ENCODE measurements at places on chromosomes 1 and 21.

DNA sequence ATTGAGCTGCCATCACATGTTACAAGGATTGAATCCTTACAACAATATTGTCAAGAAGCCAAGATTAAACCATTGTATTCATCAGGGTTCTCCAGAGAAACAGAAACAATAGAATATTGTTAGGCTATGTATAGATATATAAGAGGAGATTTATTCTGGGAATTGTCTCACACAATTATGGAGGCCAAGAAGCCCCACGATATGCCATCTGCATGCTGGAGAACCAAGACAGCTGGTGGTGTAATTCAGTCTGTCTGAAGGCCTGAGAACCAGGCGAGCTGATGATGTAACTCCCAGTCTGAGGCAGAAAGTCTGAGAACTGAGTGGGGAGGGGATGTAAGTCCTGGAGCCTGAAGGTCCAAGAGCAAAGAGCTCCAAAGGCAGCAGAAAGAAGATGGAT lies 14.5 kb upstream of the TTF2 start:
- DNase-seq = no peak

DNA sequence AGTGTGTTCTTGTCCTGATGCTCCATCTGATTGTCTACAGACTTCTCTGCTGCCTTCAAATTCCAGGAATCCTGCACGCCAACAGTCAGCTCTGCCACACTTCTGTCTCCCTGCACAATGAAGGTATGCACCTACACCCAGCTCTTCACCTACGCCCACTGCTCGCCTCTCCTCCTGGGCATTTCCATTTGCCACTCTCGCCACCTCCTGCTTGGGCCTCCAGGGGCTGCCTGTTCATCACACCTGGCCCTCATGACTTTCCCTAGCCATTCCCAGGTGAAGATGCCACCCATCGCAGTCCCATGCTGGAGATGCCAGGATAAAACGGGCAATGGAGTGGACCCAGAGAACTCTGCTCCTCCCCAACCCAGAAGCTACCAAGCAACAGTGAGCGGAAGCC lies 96.5 kb upstream of the ATP1A1 start:
- DNase-seq = no peak

DNA sequence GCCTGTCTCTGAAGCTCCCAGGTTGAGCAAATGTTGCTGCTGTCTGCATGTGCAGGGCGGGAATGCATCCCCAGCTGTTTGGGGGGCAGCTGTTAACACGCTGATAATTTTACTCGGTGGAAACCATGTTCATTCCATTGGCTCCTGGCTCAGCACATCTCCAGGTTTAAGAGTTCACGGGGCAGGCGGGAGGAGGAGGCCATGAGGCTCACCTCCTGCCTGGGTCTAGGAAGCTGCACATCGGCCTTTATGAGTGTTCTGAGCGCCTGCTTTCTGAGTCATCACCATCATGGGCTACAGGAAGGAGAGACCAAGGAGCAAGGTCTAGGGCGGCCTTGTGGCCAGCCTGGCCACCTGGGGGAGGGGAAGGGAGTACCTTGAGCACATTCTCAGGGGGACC lies 29.7 kb downstream of the AJAP1 start:
- no peak for DNase-seq

GRCh38 chr1:2789986-2790581 lies 11.4 kb downstream of the TTC34 start:
- DNase-seq = no peak

DNA sequence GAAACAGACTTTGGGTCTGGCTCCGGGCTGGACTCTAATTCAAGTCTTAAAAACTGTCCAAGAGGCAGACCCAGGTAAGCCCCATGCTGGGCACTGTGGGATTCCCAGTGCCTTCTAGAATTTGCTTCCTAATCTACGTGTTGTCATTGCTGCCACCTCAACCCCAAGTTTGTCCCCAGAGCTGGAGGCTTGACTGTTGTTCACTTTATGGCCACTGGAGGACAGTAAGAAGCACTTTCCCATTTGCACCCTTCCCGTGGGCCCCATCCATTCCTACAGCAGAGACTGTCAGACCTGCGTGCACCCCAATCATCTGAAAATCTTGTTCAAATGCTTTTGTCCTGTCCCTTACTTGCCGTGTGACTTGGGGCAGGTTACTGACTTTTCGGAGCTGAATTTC lies 29.4 kb upstream of the VASH2 start:
- DNase-seq = no peak

DNA sequence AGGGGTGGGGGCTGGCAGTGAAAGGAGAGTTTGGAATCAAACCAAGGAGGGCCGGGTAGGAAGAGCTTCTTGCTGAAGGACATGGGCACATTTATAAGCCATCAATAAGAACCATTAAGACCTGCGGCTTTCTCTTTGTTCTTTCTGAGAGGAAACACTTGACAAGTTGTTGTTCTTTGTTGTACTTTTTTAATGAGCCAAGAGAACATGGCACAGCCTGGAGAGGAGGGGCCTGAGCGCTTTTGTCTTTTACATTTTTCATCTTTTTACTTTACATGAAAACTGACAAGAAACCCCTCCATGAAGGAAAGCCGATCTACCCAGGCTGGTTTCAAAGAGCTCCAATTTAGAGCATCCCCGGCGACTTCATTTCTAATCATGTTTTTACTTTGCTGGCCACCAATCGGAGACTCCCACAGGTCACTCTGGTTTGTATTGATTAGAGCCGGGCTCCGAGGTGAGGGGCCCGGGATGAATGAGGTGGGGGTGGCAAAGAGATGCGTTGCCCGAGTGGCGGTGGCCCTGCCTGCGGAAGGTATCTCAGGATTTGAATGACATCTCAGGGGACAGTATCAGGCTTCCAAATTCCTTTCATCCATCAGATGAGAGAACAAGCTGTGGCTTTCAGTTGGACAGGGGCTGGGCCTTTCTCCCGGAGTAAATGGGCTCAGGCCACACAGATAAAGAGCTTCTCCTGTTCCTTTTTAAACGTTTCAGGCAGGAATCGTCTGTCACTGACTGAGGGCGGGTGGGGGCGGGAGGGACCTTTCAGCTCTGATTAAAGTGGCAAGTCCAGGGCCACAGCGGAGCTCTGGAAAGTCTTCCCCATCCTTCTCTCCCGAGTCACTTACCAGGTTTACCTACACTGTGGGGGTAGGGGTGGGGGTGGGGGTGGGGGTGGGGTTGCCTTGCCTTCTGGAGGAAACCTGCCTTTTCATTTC lies 138.8 kb upstream of the ARHGEF16 start:
- DNase-seq = no peak

DNA sequence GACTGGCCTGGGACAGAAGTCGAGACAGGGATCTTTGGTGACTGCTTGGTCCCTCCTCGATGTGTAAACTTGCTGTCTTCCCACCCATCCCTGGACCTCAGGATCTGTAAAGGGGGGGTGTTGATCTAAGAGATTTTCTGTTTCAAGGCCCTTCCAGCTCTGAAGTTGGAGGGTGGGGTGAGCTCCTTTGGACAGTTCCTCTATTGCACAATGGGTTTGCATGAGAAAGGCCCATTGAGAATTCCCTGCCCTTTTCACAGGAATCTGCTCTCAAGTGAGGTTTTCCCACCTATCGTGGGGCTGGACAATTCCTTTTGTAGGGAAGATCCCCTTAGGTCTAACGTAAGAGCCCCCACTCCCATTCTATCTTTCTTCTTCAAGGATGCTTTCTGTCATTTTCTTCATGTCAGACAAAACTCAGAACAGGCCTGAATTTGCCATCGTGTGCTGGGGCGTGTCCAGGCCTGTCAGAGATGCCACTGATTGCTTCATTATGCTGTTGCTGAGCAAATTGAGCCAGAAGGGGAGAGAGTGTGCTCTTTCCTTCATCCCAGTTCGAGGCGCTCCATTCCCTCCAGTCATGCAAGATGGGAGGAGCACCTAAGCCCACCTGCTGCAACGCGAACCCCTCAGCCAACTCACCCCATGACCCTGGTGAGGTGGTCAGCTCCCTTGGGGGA lies 149.9 kb upstream of the IGSF21 start:
- no peak for DNase-seq

DNA sequence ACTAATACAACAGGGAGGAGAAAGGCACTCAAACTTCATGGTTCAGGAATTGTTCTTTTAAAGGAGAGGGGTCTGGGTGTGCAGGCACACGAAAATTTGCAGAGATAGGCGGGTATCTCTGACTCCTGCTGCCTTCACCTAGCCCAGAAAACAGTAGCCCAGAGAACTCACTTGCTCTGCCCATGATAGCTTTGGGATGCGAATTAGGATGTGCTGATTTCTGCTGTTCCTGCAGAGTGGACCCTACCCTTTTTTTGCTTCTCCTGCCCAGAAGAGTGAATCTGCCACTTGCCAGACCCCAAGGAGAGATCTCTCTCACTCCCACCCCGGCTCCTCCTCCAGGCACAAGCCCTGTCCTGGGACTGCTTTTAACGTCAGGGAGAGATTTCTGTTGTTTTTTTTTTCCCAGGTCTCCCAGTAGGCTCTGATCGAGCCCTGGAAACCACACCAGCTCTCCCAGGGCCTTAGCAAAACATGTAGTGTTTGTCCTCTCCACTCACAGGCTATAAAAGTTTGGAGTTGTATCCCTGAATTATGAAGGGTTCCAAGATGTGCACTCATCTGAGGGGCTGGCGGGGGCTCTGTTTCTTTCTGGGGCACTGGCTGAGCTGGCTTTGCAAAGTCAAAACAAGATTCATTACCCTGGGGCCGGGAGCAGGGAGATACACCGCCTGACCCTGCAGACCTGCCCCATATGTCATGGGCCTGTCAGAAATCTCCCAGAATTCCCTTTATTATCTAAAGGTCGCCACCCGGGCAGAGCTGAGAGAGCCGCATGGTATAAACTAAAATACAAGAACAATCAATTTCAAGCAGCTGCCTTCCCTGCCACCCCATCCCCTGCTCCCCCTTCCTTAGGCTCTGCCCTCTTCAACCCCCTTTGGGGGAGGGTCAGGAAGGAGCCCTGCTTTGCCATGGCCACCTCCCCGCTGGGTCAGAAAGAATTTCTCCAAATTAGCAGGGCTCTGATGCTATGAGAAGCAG lies 17.9 kb downstream of the PLXNA2 start:
- no peak for DNase-seq

GRCh38 chr1:235781807-235782206 lies 84.9 kb downstream of the LYST start:
- DNase-seq = no peak

- peak; percentile 88 for DNase-seq
Measured at GRCh38 chr1:12619792-12620487, 1.9 kb upstream of the DHRS3 start.

DNA sequence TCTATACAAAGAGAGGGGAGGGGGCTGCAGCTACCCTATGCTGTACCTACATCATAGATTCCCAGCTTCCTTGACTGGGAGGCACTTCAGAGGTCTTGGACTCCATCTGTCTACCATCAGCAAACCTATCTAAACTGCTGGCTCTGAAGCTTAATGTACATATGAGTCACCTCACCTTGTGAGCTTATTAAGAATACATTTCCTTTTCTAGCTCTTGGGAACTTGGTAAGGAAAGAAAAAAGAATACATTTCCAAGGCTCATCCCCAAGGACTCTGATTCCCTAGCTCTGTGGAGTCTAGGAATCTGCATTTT lies 50.0 kb upstream of the PRELP start:
- no peak for DNase-seq

DNA sequence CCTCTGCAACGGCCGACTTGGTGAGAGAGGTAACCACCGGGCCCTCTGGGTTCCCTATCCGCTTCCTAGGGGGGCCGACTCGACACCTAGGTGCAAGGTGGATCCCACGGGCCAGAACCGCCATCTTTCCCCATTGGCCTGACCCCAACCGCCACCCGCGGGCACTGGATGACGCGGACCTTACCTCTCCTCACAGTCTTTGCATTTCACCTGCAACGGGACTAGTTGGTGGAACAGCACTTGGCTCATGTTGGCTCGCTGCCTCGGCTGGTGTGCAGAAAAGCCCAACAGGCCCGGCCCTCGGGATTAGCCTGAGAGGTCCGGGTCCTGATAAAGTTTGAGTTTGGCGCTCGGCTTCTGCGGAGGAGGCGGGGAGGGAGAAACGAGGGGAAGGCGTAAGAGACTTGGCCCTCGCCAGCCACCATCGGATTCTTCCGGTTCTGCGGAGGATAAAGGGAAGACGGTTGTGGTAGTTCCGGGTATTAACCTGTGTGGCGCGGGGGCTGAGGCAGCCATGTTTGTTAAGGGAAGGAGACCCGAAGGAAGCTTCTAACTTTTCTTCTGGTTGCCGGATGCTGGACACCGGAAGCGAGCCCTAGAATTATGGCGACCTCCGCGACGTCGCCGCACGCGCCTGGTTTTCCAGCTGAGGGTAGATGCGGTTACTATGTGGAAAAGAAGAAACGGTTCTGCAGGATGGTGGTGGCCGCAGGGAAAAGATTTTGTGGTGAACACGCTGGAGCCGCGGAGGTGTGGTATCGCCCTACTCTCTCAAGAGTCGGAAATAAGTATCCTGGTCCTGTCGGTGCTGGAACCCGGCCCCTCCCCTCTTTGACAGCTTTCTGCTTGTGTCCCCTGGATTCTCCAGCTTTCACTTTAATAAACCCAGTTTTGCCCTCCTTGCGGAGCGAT lies at the start of the genes SASS6 and TRMT13:
SASS6 (minus strand) TSS at position 365 of the 912 bp plus-strand sequence; CDS start at position 249, 116 bp downstream.
TRMT13 (plus strand) TSS at position 598 of the 912 bp plus-strand sequence; CDS start at position 604, 6 bp downstream.
- DNase-seq = peak; percentile 95

DNA sequence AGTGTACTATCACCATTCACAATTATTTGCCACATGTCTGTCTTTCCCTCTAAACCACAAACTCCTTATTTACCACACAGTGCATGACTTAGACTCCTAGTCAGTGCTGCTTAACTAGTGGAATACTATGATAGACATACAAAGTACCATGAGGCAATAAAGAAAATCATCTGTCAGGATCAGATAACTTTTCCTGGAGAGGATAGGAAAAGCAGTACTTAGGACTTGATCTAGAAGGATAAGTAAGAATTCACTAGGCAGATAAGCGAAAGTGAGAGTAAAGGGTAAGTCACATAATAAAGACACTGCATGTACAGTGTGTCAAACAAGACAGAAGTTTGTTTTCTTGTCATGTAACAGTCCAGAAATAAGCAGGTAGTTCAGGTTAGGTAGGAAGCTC lies 21.2 kb upstream of the TSPAN1 start:
- no peak for DNase-seq

DNA sequence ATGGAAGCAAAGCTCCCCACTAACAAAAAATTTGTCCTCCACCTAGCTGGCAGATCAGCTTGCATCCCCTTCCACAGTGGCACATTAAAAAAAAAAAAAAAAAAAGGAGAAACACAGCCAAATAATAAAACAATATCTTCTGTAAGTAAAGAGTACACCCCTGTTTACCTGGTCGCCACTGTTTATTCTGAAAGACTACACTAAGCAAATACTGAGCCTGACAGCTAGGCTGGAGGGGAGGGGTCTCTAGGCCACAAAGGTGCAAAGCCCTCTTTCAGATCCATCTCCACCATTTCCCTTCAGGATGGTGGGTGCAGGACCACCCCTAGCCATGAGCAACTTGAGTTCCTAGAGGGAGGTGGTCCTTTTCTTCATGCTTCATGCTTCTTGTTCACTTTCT lies 22.8 kb upstream of the SLC45A3 start:
- no peak for DNase-seq

GRCh38 chr1:194698908-194699318 lies 1512.5 kb upstream of the B3GALT2 start:
- DNase-seq = no peak

- DNase-seq = no peak
Measured at GRCh38 chr1:55015731-55016620, 17.2 kb downstream of the BSND start.

- DNase-seq = no peak
Measured at GRCh38 chr1:167460836-167461235, 57.5 kb downstream of the CD247 start.
